ENCODE measurements at places on chromosomes 12 and 14.

DNA sequence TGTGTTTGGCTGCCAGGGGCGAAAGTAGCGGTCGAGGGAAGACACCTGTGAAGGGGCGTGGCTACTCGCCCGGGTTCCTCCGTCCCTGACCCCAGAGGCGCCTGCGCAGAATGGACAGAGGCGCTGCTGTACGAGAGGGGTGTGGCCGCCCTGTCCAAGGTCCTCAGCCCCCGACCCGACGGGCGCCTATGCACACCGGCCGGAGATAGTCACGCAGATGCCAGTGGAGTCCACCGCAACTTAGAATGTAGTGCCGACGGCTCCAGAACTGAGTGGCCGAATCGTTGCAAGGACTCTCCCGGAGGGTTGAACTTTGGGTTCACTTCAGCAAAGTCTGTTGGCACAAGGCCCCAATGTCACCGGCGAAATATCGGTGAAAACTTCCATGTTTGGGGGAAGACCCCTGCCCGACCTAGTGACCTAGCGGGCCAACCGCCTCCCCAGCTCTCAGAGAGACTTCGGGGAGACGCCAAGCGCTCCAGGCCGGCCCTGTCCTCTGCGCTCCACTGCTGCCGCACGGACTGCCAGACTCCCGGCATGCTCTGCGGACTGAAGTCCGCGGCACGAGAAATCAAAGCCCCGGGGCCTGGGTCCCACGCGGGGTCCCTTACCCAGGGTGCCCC, 541 bp upstream of the RNU6-7 start:
- peak; percentile 68 for DNase-seq

- no peak for DNase-seq
Measured at GRCh38 chr14:69023035-69023434, 43.9 kb upstream of the ACTN1 start.

- no peak for DNase-seq
Measured at GRCh38 chr14:77599889-77600288, 16.5 kb downstream of the SPTLC2 start.

GRCh38 chr14:51822499-51822898, 37.9 kb upstream of the GNG2 start:
- DNase-seq: no peak

GRCh38 chr12:110699591-110700445, 10.9 kb upstream of the HVCN1 start:
- DNase-seq: no peak

- DNase-seq: no peak
Measured at GRCh38 chr12:88468581-88468980, 111.7 kb downstream of the KITLG start.

DNA sequence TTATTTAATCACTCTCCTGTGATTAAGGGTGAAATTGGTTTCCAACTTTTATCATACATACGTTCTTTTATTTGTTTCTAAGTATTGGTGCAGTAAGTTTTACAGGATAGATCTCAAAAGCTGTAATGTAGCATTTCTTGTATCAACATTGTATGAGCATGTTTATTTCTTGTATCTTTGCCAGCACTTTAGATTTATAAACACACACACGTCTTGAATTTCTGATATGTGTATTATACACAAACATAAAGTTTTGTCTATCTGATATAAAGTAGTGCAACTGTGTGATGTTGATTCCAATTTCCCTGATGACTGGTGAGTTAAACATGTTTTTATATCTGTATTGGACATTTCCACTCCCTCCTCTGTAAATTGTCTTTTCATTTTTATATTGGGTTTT, 134.7 kb downstream of the NOVA1 start:
- DNase-seq: no peak

DNA sequence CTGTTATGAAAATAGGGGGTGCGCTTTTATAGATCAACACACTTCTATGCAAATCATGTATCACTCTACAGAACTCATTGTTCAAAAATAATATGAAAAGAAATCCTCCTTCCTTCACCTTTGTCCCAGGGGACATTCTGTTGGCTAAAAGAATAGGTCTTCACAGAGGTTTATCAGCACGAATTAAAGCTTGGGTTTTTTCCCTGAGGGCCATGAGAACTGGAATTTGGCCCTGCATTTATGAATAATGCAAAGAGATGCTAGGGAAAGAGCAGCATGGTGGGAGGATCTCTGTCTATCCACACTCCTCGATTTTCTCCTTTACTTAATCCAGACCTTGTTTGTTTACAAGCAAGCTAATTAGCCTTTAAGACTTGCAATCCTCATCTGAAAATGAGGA, 16.2 kb upstream of the CRADD start:
- DNase-seq: no peak

GRCh38 chr12:127592245-127592644, 674.7 kb upstream of the TMEM132C start:
- peak; percentile 17 for DNase-seq

- peak; percentile 73 for DNase-seq
Measured at GRCh38 chr12:124828264-124829007, 35.2 kb downstream of the SCARB1 start.

GRCh38 chr12:49635656-49636055, 12.3 kb downstream of the PRPF40B start:
- DNase-seq: no peak

GRCh38 chr14:95394297-95395097, 74.8 kb upstream of the CLMN start:
- DNase-seq: no peak

DNA sequence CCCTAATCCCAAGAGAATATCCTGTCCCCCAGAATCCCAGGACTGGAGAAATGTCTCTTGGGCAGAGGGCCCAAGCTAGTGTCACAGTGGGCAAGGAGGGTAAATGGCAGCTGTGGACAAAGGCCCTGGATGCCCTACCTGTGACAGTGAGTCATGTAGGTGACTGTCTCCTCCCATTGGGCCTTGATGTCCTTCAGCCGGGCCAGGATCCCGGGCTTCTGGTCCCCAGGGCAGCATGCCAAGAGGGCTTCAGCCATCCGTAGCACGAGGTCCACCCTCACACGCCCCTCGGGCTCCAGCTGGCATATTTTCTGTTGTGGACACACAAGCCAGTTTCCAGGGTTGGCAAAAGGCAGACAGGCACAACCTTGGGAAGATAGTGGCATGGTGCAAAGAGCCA, 48.8 kb downstream of the SYNE3 start:
- DNase-seq: no peak

- DNase-seq: no peak
Measured at GRCh38 chr12:97944576-97944975, 482.0 kb downstream of the RMST start.

DNA sequence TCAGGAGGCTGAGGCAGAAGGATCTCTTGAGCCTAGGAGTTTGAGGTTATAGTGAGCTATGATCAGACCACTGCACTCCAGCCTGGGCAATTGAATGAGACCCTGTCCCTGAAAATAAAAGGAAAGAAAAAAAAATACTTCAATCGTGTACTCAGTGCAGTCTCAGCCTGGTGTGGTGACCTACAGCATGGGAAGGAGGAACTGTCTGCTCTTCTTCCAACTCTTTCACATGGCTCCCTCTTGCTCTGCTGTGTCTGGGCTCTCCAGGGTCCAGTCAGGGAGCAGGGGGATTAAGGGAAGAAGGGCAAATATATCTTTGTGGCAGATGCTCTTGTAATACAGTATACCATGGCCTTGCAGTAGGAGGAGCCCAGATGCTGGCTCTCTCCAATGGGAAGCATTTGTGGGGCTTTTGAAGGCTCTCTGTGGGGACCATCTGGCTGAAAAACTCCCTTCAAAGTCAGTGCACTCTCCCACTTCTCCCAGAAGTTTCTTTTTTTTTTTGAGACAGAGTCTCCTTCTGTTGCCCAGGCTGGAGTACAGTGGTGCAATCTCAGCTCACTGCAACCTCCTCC, 76.6 kb upstream of the TMPO start:
- no peak for DNase-seq

DNA sequence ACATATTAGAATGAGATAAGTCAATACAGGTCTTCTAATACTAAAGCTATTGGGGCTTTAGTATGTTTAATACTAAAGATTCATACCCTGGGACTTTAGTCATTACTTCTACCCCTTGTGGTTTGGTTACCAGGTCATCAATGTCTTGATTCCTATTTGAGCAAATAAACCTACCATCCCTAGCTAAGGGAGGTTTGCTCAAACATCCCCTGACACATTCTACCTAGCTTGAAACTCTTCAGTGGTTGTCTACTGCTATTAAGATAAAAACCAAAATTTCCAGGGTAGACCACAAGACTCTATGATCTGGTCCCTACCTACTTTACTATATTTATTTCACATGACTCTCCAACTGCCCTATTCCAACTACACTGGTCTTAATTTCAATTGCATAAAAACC, 7.3 kb upstream of the C2CD5 start:
- no peak for DNase-seq

DNA sequence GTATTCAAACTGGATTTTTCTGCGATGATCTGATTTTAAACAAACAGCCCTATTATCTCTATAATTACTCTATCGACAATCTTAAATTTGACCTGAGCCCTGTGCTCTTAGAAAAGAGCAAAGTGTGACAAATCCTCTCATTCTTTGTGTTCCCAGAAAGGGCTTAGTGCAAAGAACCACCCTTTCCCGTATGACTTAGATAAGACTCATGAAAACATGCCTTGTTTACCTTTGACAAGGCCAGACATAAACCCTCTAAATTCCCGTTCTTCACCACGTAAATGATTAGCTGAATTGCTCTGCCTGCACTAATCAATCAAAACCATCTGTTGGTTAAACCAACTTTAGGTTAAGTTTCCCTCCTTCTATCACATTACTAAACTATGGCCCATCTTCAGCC, 285.7 kb upstream of the SEL1L start:
- DNase-seq: no peak

GRCh38 chr12:122282061-122282460, 15.8 kb upstream of the VPS33A start:
- peak; percentile 76 for DNase-seq

GRCh38 chr12:27183342-27183741, 60.7 kb upstream of the STK38L start:
- DNase-seq: no peak

DNA sequence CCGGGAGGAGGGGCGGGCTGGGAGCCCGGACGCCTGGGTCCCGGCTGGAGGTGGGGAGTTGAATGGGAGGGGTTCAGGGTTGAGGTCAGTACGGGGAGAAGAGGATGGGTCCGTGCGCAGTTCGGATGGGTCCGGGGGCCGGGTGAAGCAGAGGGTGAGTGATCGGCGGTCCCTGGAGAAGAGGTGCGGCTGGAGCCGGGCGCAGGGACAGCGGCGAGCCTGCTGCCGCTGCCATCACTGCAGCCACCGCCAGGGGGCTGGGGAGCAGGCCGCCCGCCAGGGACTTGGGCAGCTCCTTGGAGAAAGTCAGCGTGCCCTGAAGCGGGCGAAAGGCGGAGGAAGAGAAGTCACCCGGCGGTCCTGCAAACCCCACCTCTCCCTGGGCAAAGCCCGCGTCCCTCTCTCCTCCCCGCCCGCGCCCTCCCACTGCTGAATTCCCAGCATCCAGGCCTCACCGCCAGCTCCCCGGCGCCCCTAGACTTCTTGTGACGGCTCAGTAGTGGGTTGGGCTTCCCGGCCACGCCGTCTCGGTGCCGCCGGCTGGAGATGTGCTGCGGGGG, 6.0 kb upstream of the GPR84 start:
- DNase-seq: peak; percentile 79

- peak; percentile 90 for DNase-seq
Measured at GRCh38 chr14:33589334-33589733, 361.5 kb downstream of the EGLN3 start.

DNA sequence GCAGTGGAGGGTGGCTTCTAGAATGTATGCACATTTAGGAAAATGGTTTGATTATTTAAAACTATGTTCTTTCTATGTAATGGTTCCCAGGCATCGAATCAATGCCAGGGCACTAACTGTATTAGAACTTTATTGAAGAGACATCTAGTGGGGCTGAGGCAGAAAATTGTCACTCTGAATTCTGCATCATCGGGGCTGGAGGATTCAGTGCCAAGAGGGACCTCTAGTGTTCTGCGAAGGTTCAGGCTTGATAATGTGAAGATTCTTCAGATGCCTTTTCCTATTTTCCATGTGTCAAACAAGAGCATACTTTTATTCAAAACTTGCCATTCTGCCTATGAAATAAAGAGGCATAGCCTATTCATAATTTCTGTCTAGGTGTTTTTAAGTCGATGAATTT, 146.3 kb downstream of the CAND1 start:
- peak; percentile 79 for DNase-seq

- DNase-seq: peak; percentile 38
Measured at GRCh38 chr12:52130711-52131110, 51.2 kb downstream of the SMIM41 start.

DNA sequence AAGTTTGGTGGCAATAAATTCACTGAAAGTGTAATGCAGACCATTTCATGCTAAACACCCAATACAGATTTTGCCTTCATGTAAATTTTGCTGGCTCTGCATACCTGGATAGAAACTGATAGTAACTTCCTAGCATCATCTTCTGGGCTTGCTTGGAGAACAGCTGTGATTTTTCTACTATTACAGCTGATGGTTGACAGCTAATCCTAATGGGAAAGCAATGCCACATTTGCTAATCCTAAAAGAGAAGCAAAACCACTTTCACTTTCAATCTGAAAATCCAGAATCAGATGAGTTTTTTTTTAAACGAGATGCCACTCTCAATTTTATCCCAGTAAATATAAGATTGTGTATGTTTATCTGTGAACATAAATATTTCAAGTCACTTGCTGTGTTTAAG, 1035.9 kb downstream of the TRHDE start:
- DNase-seq: no peak

GRCh38 chr12:592024-592505, 71.2 kb downstream of the NINJ2 start:
- DNase-seq: no peak

GRCh38 chr12:81450920-81451739, 308.0 kb downstream of the PPFIA2 start:
- peak; percentile 88 for DNase-seq

- DNase-seq: peak; percentile 54
Measured at GRCh38 chr12:13425766-13426165, 229.2 kb downstream of the EMP1 start.

DNA sequence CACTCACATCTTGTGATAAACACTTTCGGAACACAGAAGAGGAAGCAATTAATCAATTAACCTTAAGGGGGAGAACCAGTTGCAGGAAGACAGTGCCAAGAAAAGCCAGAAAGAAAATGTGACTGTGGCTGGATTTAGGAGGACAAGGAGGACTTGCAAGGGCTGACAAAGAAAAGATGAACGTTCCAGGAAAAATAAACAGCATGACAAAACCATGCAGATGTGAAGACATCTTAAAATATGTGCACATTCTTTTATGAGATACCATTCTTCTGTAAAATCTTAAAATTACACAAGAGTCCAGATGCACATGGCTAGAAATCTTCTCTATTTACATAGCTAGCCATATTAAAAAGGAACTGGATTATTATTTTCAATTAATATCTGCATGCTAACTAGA, 33.4 kb downstream of the KITLG start:
- peak; percentile 79 for DNase-seq

GRCh38 chr12:43151441-43151981, 400.5 kb downstream of the ADAMTS20 start:
- DNase-seq: no peak

- DNase-seq: peak; percentile 65
Measured at GRCh38 chr14:89911010-89911919, 43.3 kb downstream of the EFCAB11 start.

GRCh38 chr12:34126239-34126641, 103.9 kb downstream of the ALG10 start:
- no peak for DNase-seq

- DNase-seq: no peak
Measured at GRCh38 chr12:78224154-78224553, 393.5 kb downstream of the NAV3 start.

Measured in choroid plexus epithelial cell (primary cell).